CD4-positive, alpha-beta memory T cell (primary cell): ENCODE measurements at places on chromosomes 16 and 17. TPM values are rescaled to one million over a fixed set of nuclear protein-coding genes. Genes with fewer than 3 reads are reported as not detected.

Gene MT1G
- total RNA-seq: not detected

Gene ARL5C
- not detected for total RNA-seq

Gene CDH3
- 0.39 TPM for total RNA-seq

Gene FLII
- total RNA-seq: 344 TPM

Gene IGFALS
- 0.36 TPM for total RNA-seq

Gene FOXJ1
- total RNA-seq: 0.19 TPM

Gene ARHGAP23
- not detected for total RNA-seq

Gene CD300LD
- not detected for total RNA-seq

Gene NPLOC4
- 91.0 TPM for total RNA-seq

Gene RAMP2
- not detected for total RNA-seq

Gene MTSS2
- 1.8 TPM for total RNA-seq

Gene KRT222
- total RNA-seq: not detected

Gene CHAD
- total RNA-seq: not detected

Gene CENPV
- total RNA-seq: 8.6 TPM

Gene GFER
- 19.6 TPM for total RNA-seq

Gene CACNG3
- not detected for total RNA-seq

Gene MYL4
- not detected for total RNA-seq

Gene DCTN5
- total RNA-seq: 55.8 TPM

Gene OR1A2
- total RNA-seq: not detected

Gene ADGRG3
- total RNA-seq: not detected

Gene TERB1
- 0.83 TPM for total RNA-seq

Gene PLXDC1
- total RNA-seq: 16.4 TPM

Gene CEMP1
- 3.0 TPM for total RNA-seq

Gene SPNS2
- total RNA-seq: 0.12 TPM

Gene ROGDI
- total RNA-seq: 9.9 TPM

Gene PIK3R6
- 0.17 TPM for total RNA-seq

Gene PLA2G10
- total RNA-seq: not detected

Gene PSMD12
- total RNA-seq: 46.9 TPM

Gene CCL16
- total RNA-seq: not detected

Gene SLC38A8
- total RNA-seq: not detected

Gene NDUFB10
- total RNA-seq: 86.2 TPM

Gene OTOP2
- total RNA-seq: not detected

Gene RHBDF1
- not detected for total RNA-seq

Gene CALB2
- not detected for total RNA-seq

Gene SGCA
- not detected for total RNA-seq

Gene ST6GALNAC2
- total RNA-seq: 3.3 TPM

Gene ARSG
- total RNA-seq: 19.1 TPM

Gene MT1A
- total RNA-seq: not detected

Gene ZNF785
- 33.4 TPM for total RNA-seq

Gene BRIP1
- 1.7 TPM for total RNA-seq

Gene FNDC8
- total RNA-seq: not detected

Gene AOC2
- 2.7 TPM for total RNA-seq

Gene SHISA9
- total RNA-seq: not detected

Gene GFAP
- not detected for total RNA-seq

Gene SLFN14
- total RNA-seq: not detected

Gene DNASE1L2
- 4.8 TPM for total RNA-seq

Gene SLC52A1
- 0.58 TPM for total RNA-seq

Gene ANKRD40CL
- total RNA-seq: not detected

Gene NPIPB6
- total RNA-seq: 4.5 TPM

Gene TLK2
- 64.3 TPM for total RNA-seq

Gene ABCA9
- 0.06 TPM for total RNA-seq

Gene CACNG1
- total RNA-seq: not detected
